ENCODE measurements at places on chromosomes 2 and 18. TPM values are rescaled to one million over a fixed set of nuclear protein-coding genes. Genes with fewer than 3 reads are reported as not detected.

DNA sequence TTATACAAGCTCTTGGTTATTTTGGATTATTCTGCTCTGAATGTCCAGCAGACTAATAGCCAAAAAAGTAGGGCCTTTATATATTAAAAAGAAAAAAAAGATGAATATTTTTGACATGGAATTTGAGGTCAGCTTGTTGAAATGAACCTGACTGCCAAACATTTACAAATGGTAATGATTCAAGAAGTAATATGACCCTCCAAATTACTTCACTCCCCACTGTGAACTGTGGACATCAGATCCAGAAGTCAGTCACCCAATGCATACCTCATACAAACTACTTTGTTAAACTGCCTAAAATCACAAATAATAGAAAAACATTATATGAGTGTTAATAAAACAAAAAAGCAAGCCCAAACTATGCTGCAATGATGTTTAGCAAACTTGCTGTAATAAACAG, 10.0 kb downstream of the EPG5 start:
- DNase-seq, result no peak

GRCh38 chr2:24658531-24659202, 134.5 kb downstream of the PTRHD1 start:
- DNase-seq, result no peak

DNA sequence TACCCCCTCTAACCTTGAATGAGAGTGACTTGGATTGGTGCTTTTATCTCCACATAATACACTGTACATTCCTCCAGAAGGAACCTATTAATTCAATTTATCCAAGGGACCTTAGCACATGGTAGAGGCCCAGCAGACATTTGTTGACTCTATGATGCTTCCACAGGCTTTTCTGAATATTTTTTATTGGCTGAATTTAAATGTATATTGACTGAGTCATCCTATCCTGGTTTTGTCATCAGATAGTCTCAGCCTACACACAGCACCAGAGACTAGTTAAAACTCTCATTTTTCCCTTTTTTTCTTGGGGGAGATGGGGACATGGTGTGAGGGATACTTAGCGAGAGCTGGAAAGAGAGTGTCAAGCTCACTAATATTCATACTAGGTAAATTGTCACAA, 101.6 kb downstream of the LRRC30 start:
- no peak for DNase-seq

GRCh38 chr2:22952656-22953225, 432.2 kb upstream of the KLHL29 start:
- DNase-seq, result no peak

GRCh38 chr2:172909454-172909853, 166.2 kb upstream of the MAP3K20 start:
- no peak for DNase-seq

- DNase-seq, result no peak
Observed at GRCh38 chr2:238449909-238450417, 23.2 kb downstream of the ASB1 start.

Gene VSNL1
- polyA plus RNA-seq, result 4.4 TPM

Gene RSAD2
- 5.3 TPM for polyA plus RNA-seq

All from left kidney (tissue), 8 donors.